Heart left ventricle (tissue), 16 donors: ENCODE measurements at places on chromosomes 1 and 21.
A peak's percentile ranks its signal among the peaks of the same experiment; 100 is the strongest.

- no peaks in the 10 kb centered on the region for H3K4me1 ChIP-seq
- no peaks in the 10 kb centered on the region for H3K36me3 ChIP-seq
- no peak overlapping the region for H3K27ac ChIP-seq
Observed at GRCh38 chr1:99292886-99293285, 28.6 kb downstream of the PLPPR4 start.

DNA sequence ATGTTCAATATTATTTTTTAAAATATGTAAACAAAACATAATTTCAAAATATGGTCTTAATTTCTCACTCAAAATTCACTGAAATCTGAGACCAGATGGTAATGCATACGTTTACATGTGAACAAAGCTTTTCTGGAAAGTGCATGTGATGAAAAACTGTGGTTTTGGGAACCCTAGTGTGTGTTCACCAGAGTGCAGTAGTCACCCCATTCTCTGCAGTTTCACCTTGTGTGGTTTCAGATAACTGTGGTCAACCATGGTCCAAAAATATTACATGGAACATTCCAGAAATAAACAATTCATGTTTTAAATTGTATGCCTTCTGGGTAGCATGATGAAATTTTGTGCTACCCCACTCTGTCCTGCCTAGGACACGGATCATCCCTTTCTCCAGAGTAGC lies 2021.9 kb downstream of the MRPL39 start:
- no peak overlapping the region for H3K4me3 ChIP-seq
- H3K27ac ChIP-seq, result no peak overlapping the region
- H3K36me3 ChIP-seq, result no peaks in the 10 kb centered on the region
- no peak for DNase-seq
- H3K27me3 ChIP-seq, result no peaks in the 10 kb centered on the region

DNA sequence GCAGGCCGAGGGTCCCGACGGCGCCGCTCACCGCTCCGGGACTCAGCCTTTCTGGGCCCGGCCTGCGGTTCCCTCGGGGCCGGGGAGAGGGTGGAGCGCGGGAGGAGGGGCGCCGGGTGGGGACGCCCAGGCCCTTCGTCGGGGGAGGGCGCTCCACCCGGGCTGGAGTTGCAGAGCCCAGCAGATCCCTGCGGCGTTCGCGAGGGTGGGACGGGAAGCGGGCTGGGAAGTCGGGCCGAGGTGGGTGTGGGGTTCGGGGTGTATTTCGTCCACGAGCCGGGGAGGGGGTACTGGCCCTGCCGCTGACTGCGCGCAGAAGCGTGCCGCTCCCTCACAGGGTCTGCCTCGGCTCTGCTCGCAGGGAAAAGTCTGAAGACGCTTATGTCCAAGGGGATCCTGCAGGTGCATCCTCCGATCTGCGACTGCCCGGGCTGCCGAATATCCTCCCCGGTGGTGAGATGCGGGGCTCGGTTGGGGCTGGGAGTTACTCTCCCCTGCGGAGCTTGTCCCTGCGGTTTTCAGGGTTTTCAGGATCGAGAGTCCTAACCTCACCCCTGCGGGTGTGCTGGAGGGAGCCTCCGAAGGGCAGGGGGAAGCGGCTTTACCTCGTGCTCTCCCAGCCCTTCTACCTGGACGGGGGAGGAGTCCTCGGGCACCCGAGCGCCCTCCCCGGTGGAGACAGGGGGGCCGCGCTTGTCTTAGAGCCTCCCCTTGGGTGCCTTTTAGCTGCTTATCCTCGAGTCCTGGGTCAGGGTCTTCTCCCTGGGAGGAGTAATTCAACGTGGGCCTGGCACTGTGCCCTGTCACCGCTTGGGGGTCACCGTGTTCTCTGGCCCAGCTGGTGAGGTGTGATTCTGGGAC lies 2.1 kb downstream of the SAMD11 start:
- H3K4me1 ChIP-seq, result peaks cover 25% of the 10 kb centered on the region
- DNase-seq, result peak; percentile 72
- H3K4me3 ChIP-seq, result no peak overlapping the region
- peaks cover 25% of the 10 kb centered on the region for H3K27me3 ChIP-seq

- H3K4me1 ChIP-seq, result peaks cover 16% of the 10 kb centered on the region
- H3K27me3 ChIP-seq, result no peaks in the 10 kb centered on the region
- H3K27ac ChIP-seq, result no peak overlapping the region
- no peak for DNase-seq
Observed at GRCh38 chr1:94772845-94773244, 47.3 kb upstream of the SLC44A3 start.

DNA sequence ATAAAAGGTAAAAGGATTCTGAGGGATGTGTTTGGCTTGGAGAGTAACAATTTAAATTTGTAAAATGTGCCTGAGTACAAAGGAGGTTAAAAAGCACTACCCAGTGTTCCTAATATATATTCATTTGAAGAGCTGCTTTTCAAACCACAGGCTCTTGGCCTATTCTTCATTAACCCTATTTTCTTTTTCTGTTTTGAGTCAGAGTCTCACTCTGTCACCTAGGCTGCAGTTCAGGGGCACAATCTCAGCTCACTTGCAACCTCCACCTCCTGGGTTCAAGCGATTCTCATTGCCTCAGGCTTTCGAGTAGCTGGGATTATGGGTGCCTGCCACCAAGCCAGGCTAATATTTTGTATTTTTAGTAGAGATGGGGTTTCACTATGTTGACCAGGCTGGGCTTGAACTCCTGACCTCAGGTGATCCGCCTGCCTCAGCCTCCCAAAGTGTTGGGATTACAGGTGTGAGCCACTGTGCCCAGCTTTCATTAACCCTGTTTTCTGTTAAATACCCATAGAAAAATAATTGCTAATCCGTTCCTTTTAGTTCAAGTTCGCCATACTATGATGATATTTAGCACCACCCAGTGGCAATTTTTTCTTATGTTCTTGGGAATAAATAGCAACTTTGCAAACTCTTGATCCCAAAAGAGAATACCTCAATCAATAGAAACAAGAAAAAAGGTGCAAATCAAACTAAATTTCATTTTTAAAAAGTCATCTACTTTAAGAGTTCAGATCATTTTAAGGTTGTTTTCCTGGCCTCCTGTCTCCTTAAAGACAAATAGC lies 30.5 kb downstream of the ZBTB8OS start:
- H3K27ac ChIP-seq, result no peak overlapping the region
- H3K27me3 ChIP-seq, result no peaks in the 10 kb centered on the region
- no peak overlapping the region for H3K4me3 ChIP-seq
- DNase-seq, result no peak
- no peaks in the 10 kb centered on the region for H3K4me1 ChIP-seq

DNA sequence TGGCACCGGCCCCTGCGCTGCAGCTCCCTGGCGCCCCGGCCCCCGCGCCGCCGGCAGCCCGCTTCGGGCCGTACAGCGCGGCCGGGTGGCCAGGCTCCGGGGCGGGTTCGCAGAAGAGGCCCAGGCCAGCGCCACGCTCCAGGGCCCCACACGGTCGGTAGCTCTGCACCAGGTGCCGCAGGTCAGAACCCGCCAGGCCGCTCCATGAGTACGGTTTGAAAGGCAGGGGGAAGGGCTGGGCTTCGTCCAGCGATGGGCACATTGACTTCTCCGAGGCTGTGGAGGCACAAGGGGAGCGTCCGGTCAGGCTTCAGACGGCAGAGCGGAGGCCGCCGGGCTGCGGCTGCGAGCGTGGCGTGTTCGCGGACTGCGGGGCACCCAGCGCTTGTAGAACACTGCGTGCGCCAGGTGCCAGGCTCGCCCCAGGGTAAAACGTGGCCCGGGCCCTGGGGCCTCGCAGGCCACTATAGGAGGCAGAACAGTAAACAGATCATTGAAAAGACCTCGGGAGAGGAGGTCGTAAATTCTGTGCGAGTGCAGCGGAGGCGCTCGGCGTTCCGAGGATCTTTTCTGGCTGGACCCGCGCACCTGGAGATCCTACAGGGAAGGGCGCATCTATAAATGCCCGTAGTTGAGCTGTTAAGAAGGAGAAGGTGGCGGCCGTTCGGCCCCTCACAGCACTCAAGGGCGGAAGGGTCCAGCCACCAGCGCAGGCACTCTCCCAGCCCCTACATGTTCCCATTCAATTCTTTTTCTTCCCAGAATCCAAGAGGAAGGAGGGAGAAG lies 5.7 kb downstream of the GFI1 start:
- peaks cover 60% of the 10 kb centered on the region for H3K27me3 ChIP-seq
- no peaks in the 10 kb centered on the region for H3K36me3 ChIP-seq
- peaks cover 49% of the 10 kb centered on the region for H3K4me1 ChIP-seq
- peak overlapping the region; percentile 49 for H3K4me3 ChIP-seq

DNA sequence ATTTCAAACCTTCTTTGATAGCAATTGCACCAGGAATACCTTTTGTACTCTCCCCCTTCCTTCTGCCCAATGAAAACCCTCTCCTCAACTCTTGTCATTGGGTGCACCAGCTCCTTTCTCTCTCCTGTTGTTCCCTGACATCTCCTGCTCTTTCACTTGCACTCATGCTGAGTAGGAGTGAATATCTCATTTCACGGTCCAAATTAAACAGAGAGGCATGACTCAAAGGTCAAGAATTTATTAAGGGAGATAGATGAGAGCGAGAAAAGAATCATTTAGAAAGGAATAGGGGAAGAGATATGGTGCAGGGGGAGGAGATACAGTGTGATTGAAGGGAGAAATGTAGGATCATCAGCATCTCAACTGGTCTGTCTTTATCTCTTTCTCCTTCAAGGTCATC lies 22.1 kb downstream of the AIM2 start:
- no peak overlapping the region for H3K4me3 ChIP-seq
- no peak for DNase-seq
- no peaks in the 10 kb centered on the region for H3K27me3 ChIP-seq
- H3K36me3 ChIP-seq, result peaks cover 70% of the 10 kb centered on the region
- H3K27ac ChIP-seq, result no peak overlapping the region

- DNase-seq, result no peak
- H3K4me3 ChIP-seq, result no peak overlapping the region
- H3K36me3 ChIP-seq, result peaks cover 65% of the 10 kb centered on the region
- H3K27ac ChIP-seq, result no peak overlapping the region
Observed at GRCh38 chr1:27804791-27805190, 25.8 kb upstream of the PPP1R8 start.

DNA sequence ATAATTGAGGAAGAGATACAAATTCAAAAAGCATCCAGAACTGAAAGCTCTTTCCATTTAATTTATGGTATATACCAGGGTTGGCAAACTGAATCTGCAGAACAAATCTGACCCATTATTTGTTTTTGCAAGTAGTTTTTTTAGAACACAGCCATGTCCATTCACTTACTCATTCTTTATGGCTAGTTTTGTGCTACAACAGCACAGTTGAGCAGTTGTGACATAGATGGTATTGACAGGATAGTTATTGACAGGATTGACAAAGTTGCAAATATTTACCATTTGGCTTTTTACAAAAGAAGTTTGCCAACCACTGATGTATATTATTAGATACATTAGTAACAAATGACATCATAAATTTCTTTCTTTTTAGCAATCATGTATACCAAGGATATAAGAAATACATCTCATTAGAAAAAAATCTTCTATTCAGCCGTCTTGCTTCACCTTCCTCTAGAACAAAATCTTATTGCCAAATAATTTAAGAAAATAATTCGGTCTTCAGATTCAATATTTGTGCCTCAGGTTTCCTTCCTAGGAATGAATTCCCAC lies 9.4 kb downstream of the ADAMTS1 start:
- H3K27me3 ChIP-seq, result no peaks in the 10 kb centered on the region
- H3K4me1 ChIP-seq, result peaks cover 43% of the 10 kb centered on the region
- DNase-seq, result no peak
- H3K4me3 ChIP-seq, result no peak overlapping the region

DNA sequence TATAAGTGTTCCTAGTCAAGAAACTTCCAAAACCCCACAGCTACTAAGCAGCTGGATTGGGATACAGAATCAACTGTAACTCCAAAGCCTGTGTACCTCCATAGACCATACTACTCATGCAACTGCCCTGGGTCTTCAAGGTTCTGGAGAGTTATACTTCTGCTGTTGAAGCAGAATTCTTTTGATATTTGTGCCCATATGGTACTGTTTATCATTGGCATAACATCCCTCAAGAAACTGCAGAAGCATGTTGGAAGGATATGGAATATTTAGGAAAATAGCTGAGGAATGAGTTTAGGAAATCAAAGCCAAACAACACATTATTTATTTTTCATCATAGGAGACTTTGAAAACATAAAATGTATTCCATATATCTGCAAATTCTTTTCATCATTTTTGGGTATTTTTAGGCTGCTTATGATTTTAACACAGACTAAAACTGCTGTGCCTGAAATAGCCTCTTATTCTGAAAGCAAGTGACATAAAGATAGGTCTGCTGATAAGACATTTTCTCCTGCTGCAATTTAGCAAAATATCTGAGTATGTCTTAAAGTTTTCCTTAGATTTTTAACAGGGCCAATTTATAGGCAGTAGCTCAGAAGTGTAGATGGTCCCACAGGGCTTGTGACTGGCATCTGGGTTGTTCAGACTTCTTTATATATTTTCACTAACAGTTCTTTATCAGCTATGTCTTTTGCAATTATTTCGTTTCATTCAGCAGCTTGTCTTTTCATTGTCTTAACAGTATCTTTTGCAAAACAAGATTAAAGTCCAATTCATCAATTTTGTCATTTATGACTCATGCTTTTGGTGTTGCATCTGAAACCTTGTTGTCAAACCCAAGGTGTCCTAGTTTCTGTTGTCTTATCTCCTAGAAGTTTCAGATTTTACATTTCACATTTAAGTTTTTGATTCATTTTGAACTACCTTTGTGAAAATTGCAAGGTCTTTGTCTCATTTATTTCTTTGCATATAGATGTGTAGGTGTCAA lies 41.1 kb upstream of the ZNF124 start:
- peaks cover 3% of the 10 kb centered on the region for H3K4me1 ChIP-seq
- H3K27me3 ChIP-seq, result no peaks in the 10 kb centered on the region
- H3K4me3 ChIP-seq, result no peak overlapping the region
- DNase-seq, result no peak
- no peak overlapping the region for H3K27ac ChIP-seq

DNA sequence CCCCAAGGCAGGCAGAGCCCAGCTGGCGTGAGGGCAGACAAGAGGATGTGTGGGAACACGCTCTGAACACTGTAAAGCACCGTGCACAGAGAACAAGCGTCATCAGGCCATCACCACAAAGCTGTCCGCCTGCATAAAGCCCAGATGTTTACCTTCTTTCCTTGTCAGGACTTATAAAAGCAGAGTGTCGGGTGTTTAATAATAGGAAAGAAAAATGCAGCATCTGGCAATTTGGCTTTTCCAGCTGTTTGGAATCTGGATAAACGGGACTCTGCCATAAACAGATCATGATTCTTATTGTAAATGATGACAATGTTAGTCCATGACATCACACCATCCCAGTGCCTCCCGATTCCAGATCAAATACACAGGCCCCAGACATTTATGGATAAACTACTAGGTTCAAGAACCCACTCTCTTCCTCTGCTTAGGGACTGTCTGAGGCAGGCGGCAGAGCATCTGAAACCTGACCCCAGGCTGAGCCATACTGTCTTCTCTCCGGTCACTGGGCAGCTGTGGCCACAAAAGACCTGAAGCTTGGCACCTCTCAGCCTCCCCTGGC lies 4.2 kb downstream of the GLIS1 start:
- peaks cover 14% of the 10 kb centered on the region for H3K27me3 ChIP-seq
- H3K36me3 ChIP-seq, result no peaks in the 10 kb centered on the region
- DNase-seq, result no peak
- no peak overlapping the region for H3K4me3 ChIP-seq

DNA sequence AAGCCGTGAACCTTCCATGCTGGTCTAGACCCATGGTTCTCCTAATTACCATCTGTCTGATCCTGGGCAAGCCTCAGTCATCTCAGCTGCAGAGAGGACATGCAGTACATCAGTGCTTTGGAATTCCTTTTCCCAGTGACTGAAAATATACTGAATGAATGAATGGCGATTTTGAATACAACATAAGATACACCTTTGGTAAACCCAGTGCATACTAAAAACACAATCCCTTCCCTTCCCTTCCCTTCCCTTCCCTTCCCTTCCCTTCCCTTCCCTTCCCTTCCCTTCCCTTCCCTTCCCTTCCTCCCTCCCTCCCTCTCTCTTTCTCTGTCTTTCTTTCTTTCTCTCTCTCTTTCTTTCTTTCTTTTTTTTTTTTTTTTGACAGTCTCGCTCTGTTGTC lies 21.3 kb upstream of the PLXNA2 start:
- peaks cover 18% of the 10 kb centered on the region for H3K4me1 ChIP-seq
- H3K36me3 ChIP-seq, result no peaks in the 10 kb centered on the region
- H3K27ac ChIP-seq, result no peak overlapping the region
- H3K27me3 ChIP-seq, result peaks cover 18% of the 10 kb centered on the region
- H3K4me3 ChIP-seq, result no peak overlapping the region
